ENCODE measurements at places on chromosomes 2 and 18.
A peak's percentile ranks its signal among the peaks of the same experiment; 100 is the strongest.

- peak; percentile 21 for DNase-seq
Measured at GRCh38 chr2:136116813-136117390, 1.0 kb downstream of the CXCR4 start.

- no peak for DNase-seq
Measured at GRCh38 chr2:240183875-240184590, 43.6 kb upstream of the OTOS start.

GRCh38 chr2:240927390-240927781 lies 21.2 kb downstream of the CROCC2 start:
- no peak for DNase-seq

- DNase-seq: no peak
Measured at GRCh38 chr2:196759378-196759706, 40.1 kb downstream of the GTF3C3 start.

DNA sequence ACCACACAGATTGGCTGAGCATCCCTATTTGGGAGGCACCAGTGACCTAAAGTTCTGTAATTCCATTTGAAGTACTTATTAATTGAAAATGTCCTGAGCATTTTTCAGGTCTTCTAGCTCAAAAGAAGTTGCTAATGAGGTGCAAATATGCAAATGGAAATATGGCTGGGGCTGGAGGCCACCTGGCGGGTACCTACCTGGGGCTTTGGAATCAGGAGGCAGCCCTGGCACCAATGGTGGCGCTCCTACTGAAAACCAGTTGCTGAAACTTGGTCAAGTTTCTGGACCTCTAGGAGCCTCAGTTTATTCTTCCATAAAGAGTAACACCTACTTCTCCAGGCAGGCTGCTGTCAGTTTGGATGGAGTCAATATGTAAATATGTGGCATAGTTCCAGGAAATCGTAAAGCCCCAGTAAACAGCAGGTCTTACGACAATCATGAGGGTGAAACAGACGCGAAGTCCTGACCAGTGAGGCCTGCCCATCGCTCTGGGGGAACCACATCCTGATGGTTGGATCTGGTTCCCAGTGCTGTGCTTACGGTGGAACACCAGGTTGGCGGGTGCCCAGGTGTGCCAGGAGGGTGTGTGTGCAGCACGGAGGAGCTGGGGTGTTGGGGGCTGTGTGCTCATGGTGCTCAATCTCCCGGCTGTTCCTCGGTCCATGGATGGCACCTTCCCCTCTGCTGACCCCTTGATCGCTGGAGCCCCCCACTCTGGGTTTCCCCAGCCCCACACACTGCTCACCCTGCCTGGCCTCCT lies 186.1 kb downstream of the TWIST2 start:
- no peak for DNase-seq

GRCh38 chr2:24272161-24272802 lies 88.1 kb downstream of the ITSN2 start:
- DNase-seq: no peak

DNA sequence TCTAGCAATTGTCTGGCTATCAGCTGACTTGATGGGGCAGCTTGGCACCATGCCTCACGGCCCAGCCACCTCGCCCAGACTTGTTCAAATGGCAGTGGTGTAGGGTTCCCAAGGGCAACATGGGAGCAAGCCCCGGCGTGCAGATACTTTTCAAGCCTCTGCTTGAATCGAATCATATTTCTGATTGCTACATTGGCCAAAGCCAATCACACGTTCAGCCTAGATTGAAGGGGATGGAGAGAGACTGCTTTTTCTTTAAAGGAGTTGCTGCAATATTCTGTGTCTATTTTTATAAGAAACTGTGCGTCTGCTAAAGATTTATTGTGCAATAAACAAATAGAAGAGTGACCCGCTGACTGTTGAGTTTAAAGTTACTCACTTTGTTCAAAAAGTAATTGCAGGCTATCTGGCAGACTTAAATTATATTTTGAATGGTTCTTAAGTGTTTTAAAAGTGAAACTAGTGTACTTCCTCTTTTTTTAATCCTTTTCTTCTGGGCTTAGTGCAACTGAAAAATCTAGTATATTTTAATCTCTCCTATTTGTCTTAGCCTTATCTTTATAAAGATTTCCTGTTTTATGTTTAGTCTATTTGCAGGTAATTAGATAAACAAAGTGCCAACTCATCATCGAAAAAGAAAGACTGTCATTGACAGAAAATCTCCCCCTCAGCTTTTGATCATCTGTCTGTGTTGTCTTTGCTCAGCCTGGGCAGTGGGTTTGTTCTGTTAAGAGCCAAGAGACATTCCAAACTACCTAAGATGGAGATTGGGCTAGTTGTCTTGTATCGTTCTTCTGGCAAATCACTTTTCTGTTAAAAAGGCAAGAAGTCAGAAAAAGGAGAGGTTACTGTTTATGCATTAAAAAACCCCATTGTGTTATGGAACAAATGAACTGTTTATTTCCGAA lies 156.1 kb downstream of the TPGS2 start:
- no peak for DNase-seq

DNA sequence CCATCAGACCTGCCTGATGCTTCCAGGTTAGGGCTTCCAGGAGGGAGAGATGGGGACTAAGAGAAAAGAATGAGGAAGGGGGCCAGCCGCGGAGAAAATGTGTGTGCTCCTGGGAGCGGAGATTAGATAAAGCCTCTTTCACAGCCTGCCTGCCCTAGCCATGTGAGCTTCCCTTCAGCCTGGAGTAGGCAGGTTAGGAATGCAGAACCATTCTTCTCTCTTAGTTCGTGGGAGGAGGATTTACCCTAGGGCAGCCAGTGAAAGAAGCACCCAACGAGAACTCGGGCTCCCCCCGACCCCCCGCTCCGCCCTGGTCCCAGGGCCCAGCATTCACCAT lies 36.1 kb downstream of the POMC start:
- DNase-seq: no peak

- no peak for DNase-seq
Measured at GRCh38 chr2:241561832-241562231, 3.3 kb downstream of the BOK start.

- no peak for DNase-seq
Measured at GRCh38 chr18:3605954-3606443, 156.0 kb downstream of the TGIF1 start.

DNA sequence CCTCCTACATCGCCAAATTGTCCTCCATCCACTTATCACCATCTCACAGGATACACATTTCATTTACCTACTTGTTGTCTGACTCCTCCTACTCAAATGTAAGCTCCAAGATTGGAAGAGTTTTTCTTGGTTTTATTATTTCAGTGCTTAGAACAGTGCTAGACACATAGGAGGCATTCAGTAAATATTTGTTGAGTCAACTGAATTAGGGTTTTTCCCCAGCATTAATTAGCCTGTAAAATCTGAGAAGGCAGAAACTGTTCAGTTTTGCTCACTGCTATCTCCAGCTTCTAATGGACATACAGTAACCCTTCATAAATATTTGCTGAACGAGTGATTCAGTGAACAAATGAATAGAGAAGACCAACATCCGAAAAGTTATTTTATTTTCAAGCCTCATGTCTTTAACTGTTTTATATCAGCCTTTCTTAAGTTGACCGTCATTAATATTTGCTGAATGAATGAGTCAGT lies 800 bp downstream of the TTC21B start:
- DNase-seq: no peak

DNA sequence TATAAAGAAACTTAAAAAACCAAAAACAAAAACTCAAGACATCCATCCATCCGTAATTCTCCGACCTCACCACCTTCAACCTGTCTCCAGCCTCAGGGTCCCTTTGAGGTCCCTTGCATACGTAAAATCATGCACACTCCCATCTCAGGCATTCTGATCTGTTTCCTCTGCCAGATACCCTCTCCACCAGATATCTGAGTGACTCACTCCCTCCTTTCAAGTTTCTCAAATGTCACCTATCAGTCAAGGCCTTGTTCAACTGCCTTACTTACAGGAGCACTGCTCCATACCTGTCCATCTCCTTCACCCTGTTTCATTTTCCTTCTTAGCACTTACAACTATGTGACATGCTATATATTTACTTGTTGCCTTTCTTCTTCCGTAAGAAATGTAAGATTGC lies 369.3 kb downstream of the NBAS start:
- DNase-seq: no peak
